ENCODE measurements at places on chromosomes 4 and X. TPM values are rescaled to one million over a fixed set of nuclear protein-coding genes. Genes with fewer than 3 reads are reported as not detected.

The MUC7 gene
- total RNA-seq: not detected

The RTL9 gene
- total RNA-seq: not detected

The XK gene
- 0.56 TPM for total RNA-seq

- H3K36me3 ChIP-seq: no peaks in the 10 kb centered on the region
- peak; percentile 40 for DNase-seq
- no peak overlapping the region for H3K4me3 ChIP-seq
- H3K4me1 ChIP-seq: no peaks in the 10 kb centered on the region
Observed at GRCh38 chr4:158729716-158730559, 6.7 kb upstream of the PPID start.

- H3K36me3 ChIP-seq: peaks cover 19% of the 10 kb centered on the region
- no peak overlapping the region for H3K27ac ChIP-seq
- no peaks in the 10 kb centered on the region for H3K27me3 ChIP-seq
- no peaks in the 10 kb centered on the region for H3K4me1 ChIP-seq
- no peak overlapping the region for H3K4me3 ChIP-seq
Observed at GRCh38 chr4:38014421-38014852, 54.2 kb downstream of the PTTG2 start.

DNA sequence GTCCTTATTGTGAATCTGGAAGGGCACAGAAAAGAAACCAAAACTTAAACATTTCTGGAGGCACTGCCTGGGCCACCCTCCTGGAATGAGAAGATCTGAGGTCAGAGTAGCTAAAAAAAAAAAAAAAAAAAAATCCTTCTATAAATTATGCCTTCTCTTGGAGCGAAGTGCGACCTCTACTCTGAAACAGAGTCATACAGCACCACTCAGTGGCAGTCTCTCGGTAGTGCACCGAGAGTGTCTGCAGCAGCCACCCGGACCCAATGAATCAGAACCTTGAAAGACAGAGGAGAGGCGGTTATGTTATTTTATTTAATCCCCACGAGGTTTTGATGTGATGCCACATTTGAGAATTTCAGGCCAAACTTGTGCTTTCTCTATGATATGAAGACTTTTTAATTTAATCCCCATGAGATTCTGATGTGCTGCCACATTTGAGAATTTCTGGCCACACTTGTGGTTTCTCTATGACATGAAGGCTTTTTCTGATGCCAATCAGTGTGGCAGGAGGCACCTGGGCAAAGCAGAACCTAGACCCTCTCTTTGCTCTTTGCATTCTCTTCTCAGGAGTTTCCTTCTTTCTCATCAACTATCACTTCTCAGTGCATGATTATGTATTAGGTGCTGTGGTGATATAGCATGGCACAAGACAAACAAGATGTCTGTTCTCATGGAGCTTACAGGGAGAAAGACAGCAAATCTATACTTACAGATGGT is 5.6 kb upstream of the CT47C1 start:
- H3K4me1 ChIP-seq: no peaks in the 10 kb centered on the region
- H3K27ac ChIP-seq: no peak overlapping the region

GRCh38 chr4:84243685-84244084 is 255.4 kb downstream of the NKX6-1 start:
- no peak overlapping the region for H3K27ac ChIP-seq
- H3K4me1 ChIP-seq: no peaks in the 10 kb centered on the region
- H3K36me3 ChIP-seq: no peaks in the 10 kb centered on the region
- H3K27me3 ChIP-seq: no peaks in the 10 kb centered on the region
- no peak for DNase-seq
- H3K4me3 ChIP-seq: no peak overlapping the region

GRCh38 chr4:114782415-114783214 is 184.0 kb downstream of the UGT8 start:
- no peaks in the 10 kb centered on the region for H3K36me3 ChIP-seq
- no peaks in the 10 kb centered on the region for H3K4me1 ChIP-seq
- H3K27ac ChIP-seq: no peak overlapping the region

DNA sequence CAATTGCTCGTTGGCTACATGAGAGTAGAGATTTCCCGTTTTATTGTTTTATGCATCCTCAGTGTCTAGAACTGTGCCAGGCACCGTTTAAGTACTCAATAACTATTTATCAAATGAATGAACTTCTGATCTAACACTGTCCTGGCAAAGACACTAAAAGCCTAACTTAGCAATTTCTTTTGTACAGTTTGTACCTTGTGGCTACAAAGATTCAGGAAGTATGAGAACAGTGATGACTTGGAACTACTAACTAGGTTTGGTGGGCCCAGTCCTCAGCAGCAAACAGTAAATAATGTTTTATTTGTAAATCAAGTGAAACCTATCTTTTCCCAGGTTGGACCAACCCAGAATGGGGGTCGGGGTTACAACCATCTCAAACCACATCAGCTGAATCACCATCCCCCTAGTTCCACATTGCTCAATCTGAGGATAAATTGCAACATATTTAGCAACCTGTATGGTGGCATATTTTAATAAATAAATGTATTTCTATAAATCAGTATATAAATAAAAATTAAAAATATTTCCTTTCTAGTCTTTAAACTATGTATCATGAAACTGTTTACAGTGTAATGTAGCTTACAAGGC is 12.3 kb upstream of the SCRG1 start:
- DNase-seq: no peak
- no peaks in the 10 kb centered on the region for H3K36me3 ChIP-seq
- H3K4me1 ChIP-seq: peaks cover 5% of the 10 kb centered on the region

GRCh38 chr4:177182728-177183127 is 126.9 kb upstream of the NEIL3 start:
- no peak overlapping the region for H3K4me3 ChIP-seq
- no peaks in the 10 kb centered on the region for H3K4me1 ChIP-seq
- no peak for DNase-seq
- no peaks in the 10 kb centered on the region for H3K36me3 ChIP-seq

DNA sequence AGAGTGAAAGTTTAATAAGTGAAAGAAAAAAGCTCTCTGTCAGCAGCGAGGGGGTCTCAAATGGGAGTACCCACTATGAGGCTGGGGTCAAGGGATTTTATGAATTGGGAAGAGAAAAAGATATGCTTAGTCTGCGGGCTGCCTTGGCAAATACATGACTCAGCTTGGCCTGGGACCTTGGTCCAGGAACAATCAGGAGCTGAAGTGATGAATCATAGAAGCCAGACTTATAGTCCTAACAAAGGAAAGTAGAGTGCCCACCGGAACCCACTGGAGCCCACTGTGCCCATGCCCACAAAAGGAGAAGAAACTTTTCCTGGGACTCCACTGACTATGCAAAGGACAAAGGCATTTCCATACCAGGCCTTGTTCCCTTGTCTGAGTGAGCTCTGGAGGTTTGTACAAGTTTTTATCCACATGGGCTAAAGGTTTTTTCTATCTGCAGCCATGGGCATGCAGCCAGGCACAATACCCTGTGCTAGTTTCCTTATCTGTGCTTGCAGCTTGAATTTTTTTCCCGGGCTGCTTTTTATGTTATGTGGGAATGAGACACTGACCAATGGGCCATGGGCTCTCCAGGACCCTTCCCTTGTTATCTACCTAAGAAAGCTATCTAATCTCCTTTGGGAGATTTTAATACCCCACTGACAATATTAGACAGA is 201.7 kb downstream of the FAM133A start:
- H3K27ac ChIP-seq: no peak overlapping the region
- H3K4me3 ChIP-seq: no peak overlapping the region
- no peak for DNase-seq
- no peaks in the 10 kb centered on the region for H3K27me3 ChIP-seq
- H3K4me1 ChIP-seq: no peaks in the 10 kb centered on the region

Measured in natural killer cell (primary cell).